Stimulated activated CD8-positive, alpha-beta memory T cell treated with anti-CD3 and anti-CD28 coated beads, Interleukin-4, amount 100 ng/mL, for 1 hour (primary cell): ENCODE measurements at places on chromosomes 2 and 18.

- no peak for DNase-seq
Measured at GRCh38 chr2:176553685-176554100, 284.5 kb downstream of the MTX2 start.

- no peak for DNase-seq
Measured at GRCh38 chr18:3827236-3827845, 377.4 kb downstream of the TGIF1 start.

DNA sequence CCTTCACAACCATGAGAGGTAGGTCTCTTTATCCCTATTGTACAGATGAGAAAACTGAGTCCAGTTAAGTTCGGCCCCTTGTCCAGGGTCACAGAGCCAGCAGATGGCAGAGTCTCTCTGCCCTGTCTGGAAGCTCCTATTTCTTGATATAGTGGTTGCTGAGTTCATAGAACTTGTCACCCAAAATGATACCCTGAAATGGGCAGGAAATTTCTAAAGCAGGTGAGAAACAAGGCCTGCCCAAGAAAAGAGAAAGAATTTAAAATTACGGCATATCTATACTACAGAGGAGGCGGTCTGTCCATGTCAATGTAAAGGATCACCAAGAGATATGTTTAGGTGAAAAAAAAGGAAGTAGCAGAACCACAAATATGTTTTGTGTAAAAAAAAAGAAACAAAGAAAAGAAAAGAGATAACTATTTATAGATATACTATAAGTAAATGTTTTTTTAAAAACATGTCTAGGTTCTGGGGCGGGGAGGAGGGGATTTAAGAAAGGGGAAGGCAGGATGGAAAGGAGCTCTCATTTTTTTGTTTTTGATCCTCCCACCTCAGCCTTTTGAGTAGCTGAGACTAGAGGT lies 39.8 kb downstream of the MYO7B start:
- no peak for DNase-seq

DNA sequence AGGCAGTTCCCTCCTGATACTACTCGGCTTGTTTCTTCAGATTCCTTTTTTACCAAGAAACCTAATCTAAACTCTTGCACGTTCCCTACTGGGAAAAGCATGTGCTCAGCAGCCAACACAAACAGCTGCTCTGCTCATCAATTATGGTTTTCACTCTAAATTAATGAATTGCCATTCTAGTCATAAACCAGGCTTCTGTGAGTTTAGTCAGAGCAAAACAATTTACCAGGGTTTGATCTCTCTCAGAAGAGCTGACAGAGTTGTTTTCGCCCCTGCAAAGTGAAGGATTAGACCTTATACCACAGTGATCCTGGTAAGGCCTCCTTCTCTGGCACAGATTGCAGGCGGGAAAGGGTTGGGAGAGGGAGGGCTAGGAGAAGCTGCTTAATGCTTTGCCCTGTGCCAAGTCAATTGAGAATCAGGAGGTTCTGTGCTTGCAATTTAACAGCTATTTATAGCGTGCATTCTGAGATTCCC lies 57.2 kb downstream of the REEP1 start:
- no peak for DNase-seq

DNA sequence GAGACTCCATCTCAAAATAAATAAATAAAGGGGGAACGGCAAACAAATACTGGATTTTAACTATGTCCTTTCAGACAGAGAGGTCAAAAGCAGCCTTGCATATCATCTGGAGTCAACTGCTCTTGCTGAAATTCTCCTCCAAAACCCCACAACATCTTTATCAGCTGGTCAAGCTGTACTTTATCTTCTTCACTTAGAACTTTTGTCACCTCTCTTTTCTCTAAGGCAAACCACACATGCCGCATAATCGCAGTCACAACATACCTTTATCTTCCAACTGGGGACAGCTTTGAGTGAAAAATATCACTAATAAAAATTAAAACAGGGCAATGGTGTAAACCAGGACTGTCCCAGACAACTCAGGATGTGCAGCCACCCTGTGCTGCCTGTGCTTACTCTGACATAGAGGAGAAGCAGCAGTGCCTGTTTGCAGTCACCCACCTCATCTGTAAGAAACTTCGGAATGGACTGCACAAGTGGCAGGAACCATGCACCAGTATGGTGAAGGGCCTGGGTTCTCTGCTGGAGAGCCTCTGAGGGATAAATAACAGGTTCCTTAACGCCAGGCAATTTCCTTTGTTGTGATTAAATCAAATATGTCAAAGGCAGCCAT lies 6.2 kb downstream of the MPPE1 start:
- no peak for DNase-seq

DNA sequence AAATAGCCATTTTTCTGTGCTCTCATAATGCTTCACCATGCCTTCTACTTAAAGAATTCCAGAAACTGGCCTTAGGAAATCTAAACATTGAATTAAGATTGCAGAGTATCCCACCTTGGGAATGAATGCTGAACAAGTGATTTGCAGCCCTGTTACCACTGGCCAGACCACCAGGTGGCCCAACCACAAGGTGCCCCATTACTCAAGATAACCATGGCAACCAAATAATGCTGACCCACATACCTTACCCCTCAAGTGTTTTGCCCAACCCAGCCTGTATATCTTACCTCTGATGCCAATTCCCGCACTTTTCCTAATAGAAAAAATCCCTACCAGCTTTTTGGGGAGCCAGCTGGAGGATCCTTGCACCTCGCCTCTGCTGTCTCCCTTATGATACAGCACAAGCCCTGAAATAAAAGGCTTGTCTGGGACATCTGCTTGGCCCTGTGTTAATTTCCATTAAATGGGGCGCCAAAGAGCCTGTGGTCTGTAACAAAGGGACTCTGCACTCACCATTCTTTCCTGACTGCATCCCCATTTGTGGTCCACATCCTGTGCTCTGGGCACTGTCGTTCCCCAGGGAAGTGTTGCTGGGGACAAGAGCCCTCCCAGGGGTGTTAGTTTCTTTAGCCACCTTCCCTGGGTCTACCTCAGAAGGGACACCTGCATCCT lies 17.3 kb upstream of the KCNF1 start:
- no peak for DNase-seq

DNA sequence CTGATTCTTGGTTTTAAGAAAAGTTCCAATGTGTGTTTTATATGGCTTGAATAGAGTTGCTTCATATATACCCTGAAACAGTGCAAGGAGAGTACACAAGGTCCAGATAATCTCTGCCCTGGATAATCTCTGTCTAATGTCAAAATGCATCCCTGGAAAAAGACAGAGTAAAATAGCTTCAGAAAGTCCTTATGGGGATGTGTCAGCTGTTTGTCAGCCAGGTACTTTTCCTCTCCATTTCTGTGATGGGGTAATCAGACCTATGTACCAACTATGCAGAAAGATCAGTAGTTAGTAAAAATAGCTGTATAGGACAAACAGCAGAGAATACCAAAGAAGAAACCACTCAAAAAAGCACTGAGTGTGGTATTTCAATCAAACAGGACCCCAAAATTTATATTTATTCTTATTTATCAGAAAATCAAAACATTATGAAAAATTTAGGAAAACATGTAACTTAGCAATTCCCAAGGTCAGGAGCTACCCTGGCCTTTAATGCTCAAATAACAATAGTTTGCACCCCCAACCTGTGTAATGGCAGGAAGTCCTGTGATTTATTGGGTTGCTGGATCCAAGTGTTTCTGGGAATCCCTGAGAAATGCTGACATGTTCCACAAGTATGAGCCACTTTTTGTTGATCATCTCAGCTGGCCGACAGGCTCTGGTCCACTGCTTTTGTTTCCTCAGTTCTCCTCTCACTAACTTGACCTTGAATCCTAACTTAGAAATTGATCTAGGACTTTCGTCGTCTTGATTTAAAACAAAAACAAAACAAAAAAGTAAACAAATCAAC lies 69.6 kb downstream of the MDH1 start:
- no peak for DNase-seq

DNA sequence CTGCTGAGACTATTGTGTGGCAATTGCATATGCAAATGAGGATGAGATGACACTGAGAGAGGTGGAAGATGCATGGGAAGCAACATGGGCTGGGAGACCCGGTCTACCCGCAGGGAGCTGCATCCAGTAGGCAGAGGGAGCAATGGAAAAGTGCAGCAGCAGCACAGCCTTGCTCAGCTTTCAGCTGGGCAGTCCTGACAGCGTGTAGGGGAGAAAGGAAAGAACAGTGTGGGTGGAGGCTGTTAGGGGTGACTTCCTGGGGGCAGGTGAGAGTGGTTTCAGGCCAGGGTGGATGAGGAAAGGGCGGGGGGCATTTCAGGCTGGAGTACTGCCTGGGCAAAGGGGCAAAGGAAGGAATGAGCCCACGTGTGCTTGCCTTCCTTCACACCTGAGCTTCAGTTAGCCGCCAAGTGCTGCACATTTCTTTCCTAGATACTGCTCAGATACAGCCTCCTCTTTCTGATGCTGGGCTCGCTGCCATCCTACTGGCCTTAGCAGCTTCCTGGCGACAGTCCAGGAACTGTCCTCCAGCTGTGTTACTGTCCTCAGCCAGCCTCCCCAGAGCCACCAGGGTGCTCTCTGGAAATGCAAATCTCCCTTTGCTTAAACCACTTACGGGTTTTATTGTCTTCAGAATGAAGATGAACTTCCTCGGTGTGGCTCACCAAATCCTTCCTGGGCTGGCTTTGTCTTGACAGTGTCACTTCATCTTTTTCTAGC lies 276.3 kb downstream of the TSN start:
- DNase-seq: no peak

GRCh38 chr2:216553093-216553478 lies 54.4 kb downstream of the RPL37A start:
- DNase-seq: no peak

DNA sequence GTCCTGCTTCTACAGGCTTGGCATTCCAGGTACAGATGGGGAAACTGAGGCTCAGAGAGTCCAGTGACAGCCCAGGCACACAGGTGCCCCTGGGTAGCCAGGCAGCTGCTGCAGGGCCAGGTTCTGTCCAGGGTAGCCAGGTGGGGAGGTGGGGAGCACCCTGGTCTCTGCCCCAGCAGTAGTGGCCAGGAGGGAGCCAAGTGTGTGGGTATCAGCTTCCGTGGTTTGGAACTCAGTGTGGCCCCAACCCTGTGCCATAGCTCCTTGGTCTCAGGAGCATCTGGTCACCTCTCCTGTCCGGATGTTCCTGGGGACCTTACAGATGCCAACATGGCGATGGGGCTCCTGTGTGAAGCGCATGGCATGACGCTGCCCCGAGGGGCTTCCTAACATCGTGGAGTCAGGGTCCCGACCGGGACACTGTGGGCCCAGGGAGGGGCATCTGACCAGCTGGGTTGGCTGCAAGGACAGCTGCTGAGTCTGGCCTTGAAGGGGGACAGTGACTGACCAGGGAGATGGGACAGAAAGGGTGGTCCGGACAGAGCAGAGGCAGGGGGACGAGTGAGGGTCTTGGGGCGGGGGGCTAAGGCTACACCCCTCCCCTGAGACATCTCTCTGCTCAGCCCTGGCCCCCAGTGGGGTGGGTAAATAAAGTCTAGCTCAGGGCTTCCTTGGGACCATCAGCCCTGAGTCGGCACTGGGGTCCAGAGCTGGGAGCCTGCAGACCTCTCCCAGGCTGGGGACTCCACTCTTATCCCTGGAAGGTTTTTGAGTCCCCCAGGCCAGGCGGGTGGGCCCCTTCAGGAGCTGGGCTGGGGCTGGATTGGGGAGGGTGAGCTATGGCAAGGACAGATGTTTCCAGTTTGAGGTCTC lies 76.0 kb upstream of the SMAD7 start:
- no peak for DNase-seq

DNA sequence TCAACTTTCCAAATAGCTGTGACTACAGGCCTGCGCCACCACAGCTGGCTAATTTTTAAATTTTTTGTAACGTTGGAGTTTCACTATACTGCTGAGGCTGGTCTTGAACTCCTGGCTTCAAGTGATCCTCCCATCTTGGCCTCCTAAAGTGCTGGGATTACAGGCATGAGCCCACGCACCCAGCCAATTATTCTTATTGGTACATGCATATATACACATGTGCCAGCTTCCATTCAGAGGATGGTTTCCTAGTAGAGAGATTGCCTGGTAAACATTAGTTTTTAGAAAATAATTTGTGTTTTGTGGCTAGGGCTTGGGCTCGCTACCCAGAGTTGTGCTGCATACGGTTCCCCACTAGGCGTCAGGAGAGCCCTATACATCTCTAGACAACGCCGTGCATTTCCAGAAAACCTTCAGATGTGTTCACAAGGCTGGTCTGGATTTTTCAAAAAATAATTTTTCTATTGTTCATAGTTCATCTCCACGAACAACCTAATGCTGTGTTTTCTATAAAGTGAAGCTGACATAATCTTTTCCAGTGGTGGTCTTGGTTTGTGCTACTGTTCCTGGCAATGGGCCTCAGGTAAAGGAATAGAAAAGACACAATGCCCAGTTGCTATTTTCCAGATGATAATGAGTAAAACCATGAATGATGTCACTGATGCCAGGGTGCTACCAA lies 14.6 kb upstream of the AFG3L2 start:
- DNase-seq: no peak

- no peak for DNase-seq
Measured at GRCh38 chr2:233468741-233469110, 97.9 kb downstream of the USP40 start.

DNA sequence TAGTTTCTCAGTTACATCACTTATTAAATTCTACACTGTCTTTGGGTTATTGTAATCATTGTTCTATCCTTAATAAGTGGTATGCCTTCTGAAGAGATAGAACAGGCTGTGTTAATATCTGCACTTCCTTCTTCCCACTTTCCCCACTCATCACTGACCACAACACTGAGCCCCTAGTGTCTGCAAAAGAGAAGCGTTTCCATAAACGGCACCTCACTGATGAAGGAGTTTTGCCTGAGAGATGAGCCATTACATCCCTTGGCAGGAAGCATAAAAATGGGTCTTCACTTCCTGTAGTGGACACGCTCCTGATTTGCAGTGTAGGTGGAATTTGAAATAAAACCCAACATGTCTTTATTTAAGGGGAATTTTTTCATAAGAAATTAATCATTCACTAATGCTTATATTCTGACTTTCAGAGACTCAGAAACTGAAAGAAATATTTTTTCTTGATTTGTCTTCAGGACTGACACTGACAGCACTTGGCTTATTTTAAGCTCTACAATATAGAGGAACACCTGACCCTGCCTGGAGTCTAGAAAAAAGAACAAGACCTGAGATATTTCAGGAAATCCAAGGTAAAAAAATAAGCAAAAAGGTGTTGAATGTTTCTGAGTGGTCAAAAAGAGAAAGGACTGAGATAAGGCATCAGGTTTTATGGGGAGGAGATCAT lies 275.3 kb downstream of the RAD51AP2 start:
- DNase-seq: no peak

GRCh38 chr2:224036731-224037361 lies 2.2 kb downstream of the SERPINE2 start:
- no peak for DNase-seq

- DNase-seq: no peak
Measured at GRCh38 chr2:9213477-9214051, 7.0 kb downstream of the ASAP2 start.

GRCh38 chr2:33307659-33308270 lies 168.7 kb upstream of the RASGRP3 start:
- DNase-seq: no peak

- DNase-seq: no peak
Measured at GRCh38 chr18:74803117-74803516, 205.4 kb downstream of the ZNF407 start.

GRCh38 chr2:65366595-65367125 lies 65.7 kb downstream of the SPRED2 start:
- DNase-seq: no peak

- DNase-seq: no peak
Measured at GRCh38 chr18:57466307-57466706, 31.1 kb downstream of the ONECUT2 start.

- no peak for DNase-seq
Measured at GRCh38 chr18:59695551-59695950, 1.7 kb downstream of the CCBE1 start.
